ENCODE measurements at places on chromosomes 5 and 9.

DNA sequence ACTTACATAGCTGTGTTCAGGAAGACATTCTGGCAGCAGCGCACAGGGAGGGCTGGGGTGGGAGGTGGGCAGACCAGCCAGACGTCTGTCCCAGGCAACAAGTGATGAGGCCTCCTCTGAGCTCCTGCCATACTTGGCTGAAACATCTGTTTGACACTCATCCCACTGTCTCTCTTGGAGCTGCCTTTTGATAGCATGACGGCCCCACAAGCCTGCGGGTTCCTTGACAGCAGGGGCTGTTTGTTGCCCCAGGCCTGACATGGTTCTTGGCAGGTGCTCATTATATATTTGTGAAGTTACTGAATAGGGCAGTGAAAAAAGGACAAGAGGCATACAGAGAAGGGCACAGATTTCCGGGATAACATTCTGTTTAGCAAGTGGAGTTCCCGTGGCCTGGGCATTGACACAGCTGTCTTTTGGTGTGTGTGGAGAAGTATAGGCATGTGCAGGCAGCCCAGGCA, 22.2 kb upstream of the B4GALT1 start:
- DNase-seq = no peak

- DNase-seq = no peak
Observed at GRCh38 chr9:77712533-77713130, 64.5 kb upstream of the GNA14 start.

- no peak for DNase-seq
Observed at GRCh38 chr9:127813686-127814226, 11.1 kb downstream of the FPGS start.

DNA sequence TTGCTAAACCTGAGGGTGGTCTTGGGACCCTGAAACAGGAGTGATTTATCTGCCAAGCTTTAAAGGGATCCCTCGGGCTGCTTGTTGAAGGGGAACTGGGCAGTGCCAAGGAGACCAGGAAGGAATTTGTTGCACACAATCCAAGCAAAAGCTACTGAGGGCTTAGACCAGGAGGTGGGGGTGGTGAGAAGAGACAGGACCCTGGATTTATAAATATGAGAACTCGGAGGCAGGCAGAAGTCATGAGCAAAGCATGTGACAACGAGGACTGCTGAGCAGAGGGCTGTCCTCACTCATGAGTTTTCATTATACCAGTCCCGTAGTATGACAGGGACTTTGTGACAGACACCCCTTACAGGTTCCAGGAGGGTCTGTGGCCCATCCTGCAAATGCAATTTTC, 237.3 kb downstream of the DRD1 start:
- DNase-seq = no peak

GRCh38 chr9:127817881-127818434, 15.3 kb downstream of the FPGS start:
- no peak for DNase-seq

DNA sequence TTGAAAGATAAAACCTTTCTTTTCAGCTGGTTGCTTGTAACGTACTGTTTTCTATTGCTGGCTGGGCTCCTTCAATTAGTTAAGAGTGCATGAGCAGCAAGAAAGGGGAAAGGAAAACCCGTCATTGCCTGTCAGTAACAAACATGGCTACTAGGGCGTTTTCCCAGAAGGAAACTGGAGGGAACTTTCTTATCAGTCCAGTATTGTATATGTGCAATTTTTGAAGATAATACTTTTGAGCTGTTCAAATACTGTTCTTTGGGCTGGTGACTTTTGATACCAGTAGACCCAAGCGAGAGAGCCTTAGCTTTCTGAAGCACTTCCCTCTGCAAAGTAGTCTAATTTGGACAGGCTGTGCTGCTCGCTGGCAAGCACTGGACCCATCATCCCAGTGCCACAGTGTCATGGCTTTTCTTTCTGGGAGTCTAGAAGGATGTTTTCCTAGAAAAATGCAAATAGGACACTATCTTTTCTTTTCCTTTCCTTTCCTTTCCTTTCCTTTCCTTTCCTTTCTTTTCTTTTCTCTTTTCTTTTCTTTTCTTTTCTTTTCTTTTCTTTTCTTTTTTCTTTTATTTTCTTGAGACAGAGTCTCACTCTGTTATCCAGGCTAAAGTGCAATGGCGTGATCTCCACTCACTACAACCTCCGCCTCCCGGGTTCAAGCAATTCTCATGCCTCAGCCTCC, 149.9 kb upstream of the SMIM23 start:
- no peak for DNase-seq

DNA sequence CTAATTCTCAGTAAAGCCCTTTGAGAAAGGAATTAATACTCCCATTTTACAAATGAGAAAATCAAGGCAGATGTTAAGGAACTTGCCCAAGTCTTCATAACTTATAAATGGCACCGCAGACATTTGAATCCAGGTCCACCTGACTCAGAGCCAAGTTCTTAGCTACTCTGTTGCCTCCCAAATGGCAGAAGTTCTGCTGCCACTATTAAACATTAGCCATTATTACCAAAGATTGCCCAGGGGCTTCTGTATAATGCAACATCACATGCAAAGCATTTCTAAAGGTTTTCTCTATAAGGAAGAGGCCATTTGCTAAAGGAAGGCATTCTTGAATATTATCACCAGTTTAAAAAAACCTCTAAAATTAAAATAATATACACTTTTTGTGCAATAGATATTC, 28.3 kb downstream of the TPD52L3 start:
- DNase-seq = no peak

- DNase-seq = peak; percentile 71
Observed at GRCh38 chr5:4480528-4481349, 659.4 kb upstream of the ADAMTS16 start.

- DNase-seq = no peak
Observed at GRCh38 chr9:76255781-76256455, 138.3 kb downstream of the RFK start.

DNA sequence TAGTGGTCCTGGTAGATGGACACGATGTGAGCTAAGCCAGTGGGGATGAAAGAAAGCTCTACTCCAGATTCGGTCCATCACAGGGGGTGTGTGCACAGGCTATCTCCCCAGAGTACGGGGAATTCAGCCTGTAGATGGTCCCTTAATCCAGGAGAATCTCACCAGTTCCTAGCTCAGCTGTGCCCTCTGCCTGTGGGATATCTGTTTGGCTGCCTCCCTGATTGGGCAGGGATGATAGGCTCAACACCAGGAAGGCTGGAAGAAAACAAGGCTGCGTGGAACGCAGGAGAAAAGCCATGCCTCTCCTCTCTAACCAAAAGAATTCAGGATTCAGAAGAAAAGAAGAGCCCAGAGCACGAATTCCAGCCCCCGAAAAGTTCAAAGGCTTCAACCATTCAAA, 40.9 kb downstream of the VLDLR start:
- DNase-seq = no peak

GRCh38 chr5:144173766-144174165, 3.1 kb downstream of the KCTD16 start:
- DNase-seq = no peak

DNA sequence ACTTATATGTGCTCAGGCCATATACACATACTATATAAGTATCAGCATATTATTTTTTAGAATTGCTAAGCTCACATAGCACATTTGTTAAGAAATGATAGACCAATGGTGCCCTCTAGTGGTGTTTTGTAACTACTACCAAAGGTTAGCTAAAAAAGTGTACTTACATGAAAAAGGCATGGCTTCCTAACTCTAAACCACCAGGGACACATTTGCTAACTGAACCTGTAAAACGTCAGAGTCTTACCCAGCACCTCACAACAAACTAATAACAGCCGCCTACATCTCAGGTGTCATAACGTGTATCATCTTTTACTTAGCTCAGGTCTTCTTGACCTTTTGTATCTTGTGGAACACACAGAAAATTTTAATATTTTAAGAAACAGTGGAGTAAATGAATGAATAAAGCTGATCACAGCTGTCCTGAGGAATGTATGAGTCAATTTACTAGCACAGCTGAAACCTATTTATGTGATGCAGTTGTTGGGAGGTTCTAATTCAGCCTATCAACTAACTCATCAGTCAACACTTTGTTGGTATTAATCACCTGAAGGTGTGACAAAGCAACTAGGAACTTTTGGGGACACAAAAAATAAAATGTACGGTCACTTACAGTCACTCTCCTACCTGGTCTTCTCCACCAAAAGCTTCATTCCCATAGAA, 72.9 kb downstream of the BAAT start:
- DNase-seq = peak; percentile 5

DNA sequence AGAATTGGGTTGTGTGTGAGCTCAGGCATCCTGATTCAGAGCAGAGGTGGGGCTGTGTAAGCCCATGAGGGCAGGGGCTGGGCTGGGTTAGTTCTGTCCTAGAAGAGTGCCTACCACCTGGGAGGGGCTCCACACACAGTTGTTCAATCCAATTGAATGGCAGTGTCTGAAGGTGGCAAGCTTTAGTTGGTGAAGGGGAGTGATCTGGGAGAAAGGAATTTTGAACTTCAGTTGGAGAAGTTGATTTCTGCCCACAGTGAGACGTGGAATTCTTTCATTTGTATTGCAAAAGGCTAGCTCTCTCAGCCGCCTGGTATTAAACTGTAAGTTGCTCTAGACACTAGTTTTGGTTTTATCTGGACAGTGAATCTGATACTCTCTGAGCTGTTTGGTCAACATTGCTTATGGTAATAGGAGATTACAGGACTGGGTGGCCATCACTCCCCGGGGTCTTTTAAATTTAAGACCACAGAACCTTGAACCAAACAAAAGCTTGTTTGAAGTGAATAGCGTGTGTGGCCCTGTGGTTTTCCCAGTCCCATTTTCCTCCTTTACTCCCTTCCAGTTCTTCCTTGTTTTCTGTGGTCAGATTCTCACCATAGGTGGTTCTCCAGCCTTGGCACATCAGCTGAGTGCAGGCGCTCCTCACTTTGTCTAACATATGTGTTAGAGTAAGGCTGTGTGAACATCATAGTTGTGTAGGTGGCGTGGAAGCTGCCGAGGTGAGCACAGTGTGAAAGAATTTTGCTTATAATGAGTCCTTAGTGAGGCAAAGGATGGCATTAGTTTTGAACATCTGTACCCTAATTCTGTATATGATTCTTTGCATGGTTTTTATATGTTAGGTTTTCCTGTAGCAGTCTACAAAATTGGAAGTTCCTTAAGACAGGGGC, 78.0 kb downstream of the ARHGAP26 start:
- no peak for DNase-seq

GRCh38 chr5:134523543-134524271, 1.8 kb upstream of the JADE2 start:
- DNase-seq = no peak

Data from NCI-H187 (cell line).